ENCODE measurements at places on chromosomes 2 and 18. TPM values are rescaled to one million over a fixed set of nuclear protein-coding genes. Genes with fewer than 3 reads are reported as not detected.

Gene BOLL
- total RNA-seq: not detected

DNA sequence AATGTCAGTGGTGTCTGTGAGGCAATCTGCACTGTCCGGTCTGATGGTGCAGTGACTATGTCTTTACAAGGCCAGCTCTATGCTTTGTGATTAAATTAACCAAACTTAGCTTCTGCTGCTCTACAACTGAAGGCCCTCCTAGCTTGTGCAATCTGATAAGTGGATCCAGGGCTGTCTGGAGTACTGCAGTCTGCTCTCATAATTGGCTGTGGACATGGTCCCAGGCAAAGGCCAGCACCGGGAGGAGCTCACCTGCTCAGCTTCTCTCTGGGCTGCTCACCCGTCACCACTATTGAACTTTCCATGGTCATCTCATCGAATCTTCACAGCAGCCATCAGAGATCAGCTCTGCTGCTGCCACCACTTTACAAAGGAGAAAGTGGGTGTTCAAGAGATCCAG, 13.0 kb upstream of the APCDD1 start:
- peaks cover 2% of the 10 kb centered on the region for H3K27me3 ChIP-seq
- H3K4me3 ChIP-seq: no peak overlapping the region
- no peaks in the 10 kb centered on the region for H3K4me1 ChIP-seq
- no peaks in the 10 kb centered on the region for H3K36me3 ChIP-seq
- no peak overlapping the region for H3K27ac ChIP-seq
- DNase-seq: no peak

Gene DSG4
- total RNA-seq: not detected

GRCh38 chr2:31168291-31168690, 30.1 kb upstream of the GALNT14 start:
- no peak overlapping the region for H3K4me3 ChIP-seq
- no peak overlapping the region for H3K27ac ChIP-seq
- no peak for DNase-seq
- H3K27me3 ChIP-seq: peaks cover 3% of the 10 kb centered on the region

DNA sequence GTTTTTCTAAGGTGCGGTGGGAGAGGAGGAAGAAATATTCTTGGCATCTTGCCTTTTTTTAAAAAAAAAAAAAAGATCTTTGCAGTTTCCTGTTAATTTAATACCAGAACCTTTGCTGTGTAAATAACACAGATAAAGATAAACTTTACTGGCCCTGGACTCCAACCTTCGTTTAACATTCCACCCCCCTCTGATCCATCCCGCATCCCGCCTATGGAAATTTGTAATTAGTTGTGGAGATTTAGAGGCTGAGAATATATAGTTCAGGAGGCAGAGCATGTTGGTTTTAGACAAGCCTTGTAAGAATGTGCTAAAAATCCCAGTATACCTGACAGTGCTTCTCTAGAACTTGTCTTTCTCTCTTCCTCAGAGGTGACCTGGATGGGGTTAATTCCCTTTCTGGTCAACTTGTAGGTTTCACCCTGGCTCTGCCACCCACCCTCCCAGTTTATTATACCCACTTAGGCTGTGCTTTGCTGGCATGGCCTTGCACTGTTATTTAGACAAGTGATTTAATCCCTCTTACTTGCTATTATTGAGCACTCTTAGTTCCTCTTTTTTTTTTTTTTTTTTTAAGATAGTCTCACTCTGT, 2.9 kb upstream of the C2orf72 start:
- no peaks in the 10 kb centered on the region for H3K4me1 ChIP-seq
- H3K4me3 ChIP-seq: no peak overlapping the region
- no peak overlapping the region for H3K27ac ChIP-seq
- peaks cover 34% of the 10 kb centered on the region for H3K27me3 ChIP-seq
- DNase-seq: no peak
